Left ventricle myocardium inferior (tissue), 1 donor: ENCODE measurements at places on chromosomes 2 and 18. TPM values are rescaled to one million over a fixed set of nuclear protein-coding genes. Genes with fewer than 3 reads are reported as not detected.

Gene CFC1
- total RNA-seq = not detected

Gene SERPINB11
- not detected for total RNA-seq

Gene CYP27A1
- total RNA-seq = 6.7 TPM

Gene RUFY4
- total RNA-seq = not detected

Gene DYNC2LI1
- 8.1 TPM for total RNA-seq

- no peaks in the 10 kb centered on the region for H3K4me1 ChIP-seq
- DNase-seq = no peak
- H3K27me3 ChIP-seq = no peaks in the 10 kb centered on the region
- no peaks in the 10 kb centered on the region for H3K36me3 ChIP-seq
- no peak overlapping the region for H3K27ac ChIP-seq
Observed at GRCh38 chr18:26103579-26103978, 13.2 kb upstream of the SS18 start.

DNA sequence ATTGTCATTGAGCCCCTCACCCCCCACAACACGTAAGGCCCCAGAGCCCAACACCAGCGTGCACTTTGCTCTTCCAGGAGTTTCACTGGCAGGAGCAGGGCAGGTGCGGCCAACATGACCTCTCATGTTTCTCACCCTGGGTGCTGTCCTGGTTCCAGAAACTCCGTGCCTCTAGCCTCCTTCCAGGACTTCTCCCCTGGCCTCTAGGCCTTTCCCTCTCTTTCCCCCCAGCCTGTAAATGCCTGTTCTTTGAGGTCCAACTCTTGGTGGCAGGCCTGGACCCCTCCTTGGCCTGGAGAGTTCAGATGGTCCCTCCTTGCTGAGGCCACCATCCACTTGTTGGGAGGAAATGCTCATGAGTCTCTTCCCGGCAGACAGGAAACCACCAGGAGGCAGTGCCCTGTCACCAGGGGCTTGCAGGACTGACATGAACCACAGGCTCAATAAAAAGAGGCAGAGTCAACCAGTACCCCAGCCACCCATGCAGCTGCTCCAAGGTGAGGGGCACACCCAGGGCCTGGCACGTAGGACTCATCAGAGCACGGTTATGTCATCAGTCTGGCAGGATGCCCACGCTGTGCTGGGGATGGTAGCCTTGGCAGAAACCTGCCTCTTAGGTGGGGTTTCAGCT is 1.5 kb downstream of the MALL start:
- H3K4me3 ChIP-seq = peak overlapping the region; percentile 68
- peaks cover 31% of the 10 kb centered on the region for H3K4me1 ChIP-seq
- peaks cover 46% of the 10 kb centered on the region for H3K27me3 ChIP-seq

- H3K27ac ChIP-seq = no peak overlapping the region
- DNase-seq = no peak
- no peaks in the 10 kb centered on the region for H3K4me1 ChIP-seq
- H3K27me3 ChIP-seq = no peaks in the 10 kb centered on the region
- H3K36me3 ChIP-seq = no peaks in the 10 kb centered on the region
Observed at GRCh38 chr2:57614988-57615387, 431.6 kb upstream of the VRK2 start.

DNA sequence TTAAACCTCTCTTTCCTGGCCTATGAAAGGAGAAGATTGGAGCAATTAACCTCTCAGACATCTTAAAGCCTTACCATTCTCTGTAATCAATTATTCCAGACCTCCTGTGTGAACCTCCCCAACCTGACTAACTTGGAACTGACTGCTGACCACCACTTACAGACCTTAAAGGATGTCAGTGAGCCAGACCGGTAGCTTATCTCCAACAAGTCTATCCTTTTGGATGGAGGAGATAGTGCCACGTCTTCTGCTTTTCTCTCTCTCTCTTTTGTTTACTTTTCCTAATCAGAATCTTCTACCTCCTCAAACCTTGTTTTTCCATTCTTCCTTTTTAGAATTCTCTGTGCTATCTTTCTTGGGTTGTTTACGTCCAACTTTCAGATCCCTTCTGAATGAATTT is 57.2 kb downstream of the LRRTM1 start:
- DNase-seq = no peak
- no peaks in the 10 kb centered on the region for H3K36me3 ChIP-seq
- no peaks in the 10 kb centered on the region for H3K27me3 ChIP-seq
- H3K27ac ChIP-seq = no peak overlapping the region
- H3K4me1 ChIP-seq = peaks cover 11% of the 10 kb centered on the region
- no peak overlapping the region for H3K4me3 ChIP-seq

DNA sequence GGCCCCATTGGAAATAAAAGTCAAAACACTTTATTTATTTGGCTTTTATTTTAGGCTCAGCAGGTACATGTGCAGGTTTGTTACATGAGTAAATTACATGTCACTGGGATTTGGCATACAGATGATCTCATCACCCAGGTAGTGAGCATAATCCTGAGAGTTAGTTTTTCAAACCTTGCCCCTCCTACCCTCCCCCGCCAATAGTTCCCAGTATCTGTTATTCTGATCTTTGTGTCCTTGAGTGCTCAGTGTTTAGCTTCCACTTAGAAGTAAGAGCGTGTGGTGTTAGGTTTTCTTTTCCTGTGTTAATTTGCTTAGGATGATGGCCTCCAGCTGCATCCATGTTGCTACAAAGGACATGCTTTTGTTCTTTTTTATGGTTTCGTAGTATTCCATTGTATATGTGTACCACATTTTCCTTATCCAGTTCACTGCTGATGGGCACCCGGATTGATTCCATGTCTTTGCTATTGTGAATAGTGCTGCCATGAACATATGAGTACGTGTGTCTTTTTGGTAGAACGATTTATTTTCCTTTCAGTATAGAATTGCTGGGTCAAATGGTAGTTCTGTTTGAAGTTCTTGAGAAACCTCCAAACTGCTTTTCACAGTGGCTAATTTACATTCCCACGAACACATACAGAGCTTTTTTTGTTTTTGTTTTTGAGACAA is 47.9 kb downstream of the ARMC9 start:
- no peak overlapping the region for H3K4me3 ChIP-seq
- no peak overlapping the region for H3K27ac ChIP-seq
- H3K4me1 ChIP-seq = no peaks in the 10 kb centered on the region
- H3K27me3 ChIP-seq = no peaks in the 10 kb centered on the region
- no peaks in the 10 kb centered on the region for H3K36me3 ChIP-seq

DNA sequence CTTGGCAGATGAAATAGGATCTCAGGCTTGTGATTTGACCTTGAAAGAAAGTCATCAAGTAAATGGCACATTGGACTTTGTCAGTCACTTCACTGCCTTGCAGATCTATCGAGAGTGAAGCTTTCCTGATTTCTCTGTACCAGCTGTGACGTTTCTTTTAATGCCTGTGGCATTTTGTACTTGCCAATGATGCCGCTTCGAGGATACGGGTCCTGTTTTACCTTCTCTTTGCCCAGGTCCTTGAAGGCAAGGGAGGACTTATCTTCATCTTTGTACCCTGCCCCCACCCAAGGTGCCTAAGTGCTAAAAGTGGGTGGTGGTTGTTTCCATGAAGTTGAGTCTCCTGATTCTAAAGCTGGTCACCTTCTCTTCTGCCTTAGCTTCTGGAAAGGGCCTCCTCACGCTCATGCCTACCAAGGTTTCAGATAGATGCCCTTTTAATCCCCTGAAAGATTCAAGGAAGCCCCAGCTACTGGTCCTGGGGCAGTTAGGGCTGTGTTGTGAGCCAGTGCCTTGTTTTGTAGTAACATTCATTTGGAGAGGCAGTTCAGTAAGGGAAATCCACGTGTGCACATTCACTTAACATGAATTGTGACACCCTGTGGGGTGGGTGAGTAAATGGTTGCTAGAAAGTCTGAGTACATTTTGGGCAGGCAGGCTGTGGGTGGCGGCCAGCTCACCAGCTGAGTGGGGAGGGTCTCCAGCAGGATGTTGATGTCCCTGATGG is 6.1 kb downstream of the LBH start:
- DNase-seq = no peak
- peak overlapping the region; percentile 33 for H3K4me3 ChIP-seq
- H3K4me1 ChIP-seq = peaks cover 100% of the 10 kb centered on the region
- H3K27ac ChIP-seq = peak overlapping the region; percentile 99
- H3K27me3 ChIP-seq = no peaks in the 10 kb centered on the region
